ENCODE measurements at places on chromosomes 1 and 21.

- DNase-seq = no peak
These were observed 4.3 kb upstream of the NADK start for GRCh38 chr1:1782399-1783221.

- no peak for DNase-seq
These were observed 753 bp downstream of the KIF1B start for GRCh38 chr1:10210841-10211804.

GRCh38 chr1:212205843-212206242 is 79.4 kb upstream of the PPP2R5A start:
- no peak for DNase-seq

DNA sequence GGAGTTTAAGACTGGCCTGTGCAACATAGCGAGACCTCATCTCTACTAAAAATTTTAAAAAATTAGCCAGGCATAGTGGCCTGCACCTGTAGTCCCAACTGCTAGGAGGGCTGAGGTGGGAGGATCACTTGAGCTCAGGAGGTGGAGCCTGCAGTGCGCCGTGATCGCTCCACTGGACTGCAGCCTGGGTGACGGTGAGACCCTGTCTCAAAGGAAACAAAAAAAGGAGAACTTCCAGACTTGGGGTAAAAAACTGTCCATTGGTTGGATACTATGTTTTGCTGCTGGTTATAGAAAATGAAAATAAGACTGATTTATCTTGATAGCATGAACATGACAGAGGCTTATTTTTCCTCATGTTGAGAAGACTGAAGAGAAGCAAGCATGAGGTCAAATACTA is 79.4 kb downstream of the WDR4 start:
- no peak for DNase-seq

- DNase-seq = no peak
These were observed 9.9 kb upstream of the TRABD2B start for GRCh38 chr1:48007047-48007446.

DNA sequence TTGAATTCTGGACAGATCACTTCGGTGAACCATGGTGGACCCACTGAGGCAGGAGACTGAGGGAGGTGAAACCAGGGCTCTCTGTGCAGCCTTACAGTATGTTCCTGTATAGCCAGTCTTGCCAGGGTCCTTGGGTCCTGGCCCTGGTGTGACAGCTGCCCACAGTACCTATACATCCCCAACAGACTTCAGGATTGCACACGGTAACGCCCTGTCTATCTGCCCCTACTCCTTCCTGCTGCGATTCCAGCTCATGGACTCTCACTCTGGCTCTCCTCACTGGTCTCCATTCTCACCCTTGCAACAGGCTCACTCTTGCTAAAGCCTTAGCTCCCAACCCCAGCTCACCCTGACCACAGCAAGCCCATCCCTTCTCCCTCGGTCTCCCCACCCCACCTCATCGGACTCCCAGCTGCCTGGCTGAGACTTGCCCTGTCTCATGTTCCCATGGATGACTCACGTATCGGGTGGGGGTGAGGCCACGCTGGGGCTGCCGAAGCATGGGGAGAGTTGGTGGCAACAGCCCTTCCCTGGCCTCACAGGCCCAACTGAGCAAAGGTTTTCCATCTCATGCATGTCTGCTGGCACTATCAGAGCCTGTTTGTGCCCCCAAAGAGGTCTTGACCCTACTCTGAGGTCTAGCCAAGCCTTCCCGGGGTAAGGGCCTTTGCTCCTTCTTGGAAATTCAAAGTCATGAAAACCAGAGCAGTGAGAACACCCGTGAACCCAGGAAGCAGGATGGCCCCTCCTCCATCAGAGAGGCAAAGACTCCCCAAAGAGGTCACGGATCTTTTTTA is 7.1 kb downstream of the PHLDA3 start:
- no peak for DNase-seq

DNA sequence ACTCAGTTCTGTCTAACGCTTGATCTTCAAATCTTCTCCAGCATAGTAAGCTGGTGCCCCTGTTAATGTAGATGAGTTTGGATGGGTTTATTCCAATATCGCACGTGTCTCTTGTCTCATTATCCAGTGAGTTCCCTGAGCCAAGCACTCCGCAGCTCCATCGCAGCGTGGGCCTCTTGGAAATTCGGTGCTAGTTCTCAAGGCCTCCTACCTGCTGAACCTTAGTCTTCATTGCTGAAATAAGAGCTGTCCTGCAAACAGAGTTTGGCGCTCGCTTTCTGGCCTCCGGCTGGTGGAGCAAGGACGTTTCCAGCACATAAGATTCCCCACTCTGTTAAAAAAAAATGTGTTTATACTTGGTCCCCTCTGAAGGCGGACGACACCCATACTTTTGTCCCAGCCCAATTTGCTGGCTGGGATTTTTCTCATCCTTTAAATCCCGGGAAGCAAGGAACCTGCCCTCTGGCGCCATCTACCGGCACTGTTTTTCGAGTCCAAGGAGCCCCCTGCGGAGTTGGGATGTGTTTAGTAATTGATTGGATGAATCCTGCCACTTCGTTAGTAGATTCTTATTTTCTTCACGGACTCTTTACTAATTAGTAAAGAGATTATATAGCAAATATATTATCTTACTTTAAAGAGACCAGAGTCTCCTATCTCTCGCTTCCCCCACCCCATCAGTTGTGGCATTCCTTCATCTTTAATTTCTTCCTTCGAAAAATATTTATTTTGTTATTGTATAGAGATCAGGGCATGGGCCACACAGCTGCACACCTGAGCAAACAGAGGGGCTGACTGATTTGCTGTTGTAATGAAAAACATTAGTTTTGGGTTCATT is 14.7 kb downstream of the JUN start:
- DNase-seq = no peak

DNA sequence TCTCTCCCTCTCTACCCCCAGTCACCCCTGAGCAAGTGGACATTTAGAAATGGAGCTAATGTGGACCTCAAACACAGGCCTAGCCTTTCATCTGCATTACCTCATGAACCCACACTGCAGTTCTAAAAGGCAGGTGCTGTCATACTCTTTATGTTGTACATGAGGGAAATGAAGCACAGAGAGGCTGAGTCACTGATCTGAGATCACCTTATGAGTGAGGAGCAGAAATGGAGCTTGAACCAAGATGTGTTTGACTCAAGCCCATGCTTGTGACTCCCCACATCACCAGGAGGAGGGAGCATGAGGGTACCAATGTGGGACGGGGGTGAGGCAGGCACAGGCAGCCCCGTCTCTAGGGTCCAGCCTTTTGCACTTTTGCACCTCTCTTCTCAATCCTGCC is 702.8 kb downstream of the PTPRU start:
- no peak for DNase-seq

GRCh38 chr21:16419188-16419921 is 689.6 kb downstream of the USP25 start:
- no peak for DNase-seq

- DNase-seq = no peak
These were observed 16.2 kb downstream of the SZT2 start for GRCh38 chr1:43405876-43406234.

- no peak for DNase-seq
These were observed 27.1 kb downstream of the CSF1 start for GRCh38 chr1:109937738-109938137.

DNA sequence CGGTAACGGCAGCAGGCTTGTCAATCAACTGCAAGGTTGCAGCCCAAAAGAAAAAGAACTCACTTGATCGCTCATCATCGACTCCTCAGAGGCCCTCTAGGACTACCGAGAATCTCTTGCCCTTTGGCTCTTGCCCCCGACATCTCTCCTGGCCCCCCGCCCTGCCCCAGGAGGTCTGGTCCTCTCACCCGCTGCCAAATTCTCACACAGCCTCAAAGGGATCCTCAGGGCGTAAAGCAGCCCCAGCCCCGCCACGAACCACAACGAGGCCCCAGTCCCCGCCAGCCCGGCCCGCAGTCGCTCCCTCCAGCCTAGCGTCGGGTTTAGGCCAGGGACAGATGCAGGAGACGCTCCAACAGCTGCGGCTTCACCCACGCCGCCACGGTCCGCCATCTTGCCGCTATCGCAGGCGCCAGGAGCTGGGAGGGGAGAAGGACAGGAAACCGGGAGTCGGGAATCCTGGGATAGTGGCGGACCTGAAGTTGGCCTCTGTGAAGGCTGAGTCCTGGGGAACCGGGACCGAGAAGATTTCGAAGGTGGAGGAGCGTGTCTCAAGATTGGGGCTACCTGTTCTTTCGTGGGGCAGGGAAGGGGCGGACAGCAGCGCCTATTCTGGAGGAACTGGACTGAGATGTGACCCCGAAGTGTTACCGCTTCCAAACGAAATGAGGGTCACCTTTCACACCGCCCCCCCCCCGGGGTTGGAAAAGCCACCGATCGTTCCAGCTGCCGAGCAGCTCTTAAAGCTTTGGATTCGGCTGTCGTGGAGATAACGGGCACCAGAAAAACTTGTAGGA is at the start of gene ST7L:
Gene ST7L (minus strand): TSS at position 421 of the 797 bp plus-strand sequence. CDS start 28 bp downstream, at position 393.
- peak; percentile 32 for DNase-seq

GRCh38 chr1:235326719-235327558 is 1.0 kb downstream of the ARID4B start:
- DNase-seq = peak; percentile 34

DNA sequence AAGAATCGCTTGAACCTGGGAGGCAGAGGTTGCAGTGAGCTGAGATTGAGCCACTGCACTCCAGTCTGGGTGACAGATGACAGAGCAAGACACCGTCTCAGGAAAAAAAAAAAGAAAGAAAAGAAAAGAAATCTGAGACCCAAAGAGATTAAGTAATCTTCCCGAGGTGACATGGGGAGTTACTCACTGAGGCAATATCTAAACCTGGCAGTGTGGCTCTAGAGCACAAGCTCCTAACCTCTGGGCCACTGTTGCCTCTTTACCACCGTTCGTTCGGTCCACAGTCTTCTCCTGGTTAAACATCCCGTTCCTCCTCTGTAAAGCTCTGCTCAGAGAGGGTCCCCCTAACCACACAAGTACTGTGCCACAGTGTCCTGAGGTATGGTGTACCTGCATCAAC is 1.5 kb downstream of the HMGCL start:
- no peak for DNase-seq

DNA sequence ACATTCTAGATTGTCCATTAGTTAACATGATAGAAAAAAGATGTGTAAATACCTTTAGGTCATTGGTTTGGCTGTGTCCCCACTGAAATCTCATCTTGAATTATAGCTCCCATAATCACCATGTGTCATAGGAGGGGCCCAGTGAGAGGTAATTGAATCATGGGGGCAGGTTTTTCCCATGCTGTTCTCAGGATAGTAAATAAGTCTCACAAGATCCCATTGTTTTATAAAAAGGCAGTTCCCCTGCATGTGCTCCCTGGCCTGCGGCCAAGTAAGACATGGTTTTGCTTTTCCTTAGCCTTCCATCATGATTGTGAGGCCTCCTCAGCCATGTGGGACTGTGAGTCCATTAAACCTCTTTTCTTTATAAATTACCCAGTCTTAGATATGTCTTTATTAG is 32.5 kb upstream of the SLC44A5 start:
- DNase-seq = no peak

GRCh38 chr1:28370239-28371009 is 884 bp downstream of the PHACTR4 start:
- no peak for DNase-seq

DNA sequence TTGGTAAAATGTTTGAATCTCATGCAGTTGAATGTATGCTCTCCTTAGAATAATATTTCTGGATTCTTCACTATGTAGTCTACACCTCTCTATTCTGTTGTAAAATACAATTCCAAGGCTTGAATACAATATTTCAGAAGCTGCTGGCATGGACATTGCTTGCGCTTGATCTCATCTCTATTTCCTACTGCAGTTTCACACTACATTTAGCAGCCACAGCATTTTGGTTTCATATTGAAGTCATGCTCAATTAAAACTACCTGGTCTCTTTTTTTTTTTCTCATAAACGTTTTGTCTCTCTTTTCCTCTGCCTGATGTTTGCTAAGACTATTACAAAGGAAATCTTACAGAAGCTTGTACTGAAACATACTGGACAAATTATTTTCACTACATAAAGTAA is 631.0 kb upstream of the TMPRSS15 start:
- DNase-seq = no peak

DNA sequence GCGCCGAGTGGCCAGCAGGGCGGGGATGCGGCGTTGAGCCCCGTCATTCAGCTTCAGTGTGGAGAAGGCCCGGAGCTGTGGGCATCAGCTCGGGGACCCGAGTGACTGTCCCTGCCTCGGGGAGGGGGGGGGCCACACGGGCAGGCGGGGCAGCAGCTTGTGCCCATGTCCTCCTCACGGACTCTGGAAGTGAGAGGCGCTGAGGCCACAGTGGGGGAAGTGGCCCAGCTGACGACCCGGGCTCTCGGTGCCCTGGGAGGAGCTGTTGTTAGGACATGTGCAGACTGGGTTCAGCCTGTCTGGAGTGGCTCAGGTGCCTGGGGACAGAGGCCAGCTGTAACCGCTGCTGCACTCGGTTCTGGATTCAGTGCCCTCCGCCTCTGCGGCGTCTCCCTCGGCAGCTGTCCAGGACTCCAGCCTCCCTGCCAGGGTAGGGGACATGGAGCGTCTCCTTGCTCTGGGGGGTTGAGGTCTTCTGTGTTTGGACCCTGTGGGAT is 71.1 kb downstream of the SKI start:
- no peak for DNase-seq

- DNase-seq = no peak
These were observed 86.4 kb upstream of the COL6A1 start for GRCh38 chr21:45894906-45895777.

GRCh38 chr1:36516372-36517010 is 33.8 kb upstream of the CSF3R start:
- no peak for DNase-seq

- no peak for DNase-seq
These were observed 16.1 kb upstream of the LDLRAP1 start for GRCh38 chr1:25527226-25527846.

- DNase-seq = no peak
These were observed 5.8 kb downstream of the RNF207 start for GRCh38 chr1:6211731-6212130.

GRCh38 chr1:8941906-8942305 is 3.8 kb upstream of the CA6 start:
- no peak for DNase-seq

DNA sequence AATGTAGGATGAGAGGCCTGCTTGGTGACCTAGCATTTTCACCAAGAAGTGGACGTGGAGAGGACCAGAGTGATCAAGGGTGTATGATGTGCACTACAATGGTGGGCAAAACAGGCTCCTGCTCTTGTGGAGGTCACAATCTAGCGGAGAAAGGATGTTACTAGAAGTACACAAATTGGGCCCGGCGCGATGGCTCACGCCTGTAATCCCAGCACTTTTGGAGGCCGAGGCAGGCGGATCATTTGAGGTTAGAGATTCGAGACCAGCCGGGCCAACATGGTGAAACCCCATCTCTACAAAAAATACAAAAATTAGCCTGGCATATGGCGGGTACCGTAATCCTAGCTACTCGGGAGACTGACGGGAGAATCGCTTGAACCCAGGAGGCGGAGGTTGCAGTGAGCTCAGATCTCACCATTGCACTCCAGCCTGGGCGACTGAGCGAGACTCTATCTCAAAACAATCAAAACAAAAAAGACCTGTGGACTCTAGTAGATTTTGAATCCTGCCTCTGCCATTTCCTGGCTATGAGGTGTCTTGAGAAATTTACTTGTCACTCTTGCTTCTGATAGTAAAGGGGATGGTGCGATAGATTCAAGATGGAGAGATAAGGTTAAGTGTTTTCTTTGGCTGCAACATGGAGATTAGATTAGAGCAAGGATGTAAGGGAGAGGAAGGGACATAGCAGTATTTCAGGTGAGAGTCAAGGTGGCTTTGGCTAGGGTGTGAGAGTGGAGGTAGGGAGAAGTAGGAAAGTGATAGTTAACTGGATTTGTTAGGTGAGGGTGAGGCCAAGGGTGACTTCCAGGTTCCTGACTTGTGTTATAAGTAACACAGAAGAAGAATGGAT is 7.1 kb downstream of the KLF18 start:
- no peak for DNase-seq

GRCh38 chr1:84450910-84451309 is 28.2 kb upstream of the RPF1 start:
- DNase-seq = no peak

Data from activated CD8-positive, alpha-beta memory T cell treated with anti-CD3 and anti-CD28 coated beads for 1 hour (primary cell).